Stimulated activated CD4-positive, alpha-beta T cell treated with anti-CD3 and anti-CD28 coated beads, Interleukin-1b, Interleukin-23, amount 100 ng/mL, for 1 hour (primary cell): ENCODE measurements at places on chromosomes 16 and 17.

- DNase-seq: no peak
These were observed 9.2 kb downstream of the PMP22 start for GRCh38 chr17:15255713-15256454.

- no peak for DNase-seq
These were observed 13.5 kb downstream of the KCTD2 start for GRCh38 chr17:75060434-75061054.

GRCh38 chr17:44307387-44308186 is 814 bp upstream of the RUNDC3A start:
- no peak for DNase-seq

DNA sequence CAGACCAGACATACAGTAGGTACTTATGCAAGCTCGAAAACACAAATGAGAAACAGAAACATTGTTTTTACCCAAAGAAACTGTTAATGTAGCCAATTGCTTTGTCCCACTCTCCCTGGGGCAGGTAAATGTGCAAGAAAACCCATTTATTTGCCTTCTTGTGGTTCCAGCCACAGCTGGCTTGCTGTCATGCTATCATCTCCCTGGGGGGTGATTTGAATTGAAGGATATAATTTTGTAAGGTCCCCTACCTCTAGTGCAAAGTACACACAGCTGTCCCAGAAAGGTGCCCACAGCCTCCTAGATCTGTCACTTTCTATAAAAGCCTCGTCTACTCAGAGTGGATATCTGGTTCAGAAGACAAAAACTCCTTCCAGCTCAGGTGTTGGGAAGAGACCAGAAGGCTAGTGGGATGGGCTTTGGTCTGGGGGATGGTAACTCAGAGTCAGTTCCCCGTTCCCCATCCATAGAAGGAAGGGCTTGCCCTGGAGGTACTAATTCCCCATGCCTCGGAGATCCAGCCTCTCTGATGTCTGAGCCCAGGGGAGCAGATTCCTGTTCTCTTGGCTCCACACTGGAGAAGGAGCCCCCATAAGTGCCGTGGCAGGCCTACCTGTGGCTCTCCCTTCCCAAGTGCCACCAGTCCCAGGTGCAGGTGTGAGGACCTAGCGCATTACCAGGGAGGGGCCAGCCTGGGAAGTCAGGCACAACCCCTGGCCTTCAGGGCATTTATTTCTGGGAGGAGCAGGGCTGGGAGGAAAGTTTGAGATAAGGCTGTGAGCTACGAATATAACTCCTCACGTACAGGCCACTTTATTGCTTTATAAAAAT is 2.4 kb upstream of the PRR15L start:
- no peak for DNase-seq

DNA sequence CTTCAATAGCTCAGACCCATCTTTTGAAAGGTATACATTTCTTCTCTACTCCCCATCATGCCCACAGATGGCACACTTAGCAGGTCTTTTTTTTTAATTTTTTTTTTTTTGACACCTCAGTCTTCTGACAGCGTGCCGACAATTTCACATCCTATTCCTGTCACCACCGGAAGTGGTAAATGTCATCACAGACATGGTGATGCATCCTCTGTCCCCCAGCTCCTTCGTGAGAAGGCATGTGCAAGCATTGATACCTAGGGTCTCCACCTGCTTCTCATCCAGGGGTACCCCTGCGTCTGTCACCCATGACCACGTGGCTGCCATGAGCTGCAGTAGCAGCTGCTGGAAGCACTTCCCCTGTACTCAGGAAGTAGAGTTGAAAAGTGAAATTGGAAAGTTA is 35.6 kb downstream of the ELAC2 start:
- no peak for DNase-seq

DNA sequence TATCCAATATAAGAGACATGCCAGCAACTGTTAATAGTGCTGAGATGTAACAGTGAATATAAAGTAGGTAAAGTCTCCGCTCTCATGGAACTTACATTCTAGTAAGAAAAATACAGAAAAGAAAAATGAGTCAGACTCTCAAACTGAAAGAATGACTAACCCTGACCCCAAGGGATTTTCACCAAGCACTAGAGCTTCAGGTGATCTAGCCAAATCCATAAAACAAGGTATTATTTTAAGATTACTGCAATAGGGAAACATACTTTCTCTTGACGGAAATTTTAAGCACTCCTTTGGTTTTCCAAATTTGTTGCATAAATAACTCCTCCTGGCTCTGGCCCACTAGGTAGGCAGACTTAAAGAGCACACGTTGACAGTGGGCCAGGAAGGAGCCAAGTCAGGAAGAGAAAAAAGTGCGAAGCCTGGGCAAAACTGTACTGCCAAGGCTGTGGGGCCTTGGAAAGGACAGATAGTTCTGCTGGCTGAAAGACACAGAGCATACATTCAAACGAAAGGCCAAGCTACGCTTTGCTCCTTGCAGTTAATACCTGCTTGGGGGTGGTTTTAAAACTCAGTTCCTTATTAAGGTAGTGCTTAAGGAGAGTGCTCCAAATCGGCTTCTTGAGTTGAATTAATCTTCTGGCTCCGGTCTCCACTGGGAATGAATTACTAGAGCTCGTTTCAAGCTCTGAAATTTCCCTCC is 1.4 kb downstream of the GOT2 start:
- DNase-seq: no peak

GRCh38 chr16:7545251-7545650 is 212.6 kb downstream of the RBFOX1 start:
- DNase-seq: no peak

DNA sequence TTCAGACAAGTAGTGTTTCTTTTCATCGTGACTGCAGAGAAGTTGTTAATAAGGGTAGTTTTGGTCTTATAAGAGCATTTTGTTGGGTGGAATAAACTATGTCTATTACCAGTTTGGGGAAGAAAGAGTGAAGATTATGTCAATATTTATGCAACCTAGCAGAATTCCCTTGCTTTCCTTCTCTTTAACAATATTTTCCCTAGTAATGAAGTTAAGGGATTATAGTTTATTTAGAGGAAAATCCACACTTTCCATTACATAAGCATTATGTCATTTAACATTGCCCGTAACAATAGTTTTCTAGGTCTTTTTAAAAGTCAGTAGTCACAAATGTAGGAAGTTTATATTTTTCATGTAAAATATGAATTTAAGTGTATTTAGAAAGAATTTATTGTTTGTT is 2.5 kb upstream of the MAF start:
- DNase-seq: no peak

DNA sequence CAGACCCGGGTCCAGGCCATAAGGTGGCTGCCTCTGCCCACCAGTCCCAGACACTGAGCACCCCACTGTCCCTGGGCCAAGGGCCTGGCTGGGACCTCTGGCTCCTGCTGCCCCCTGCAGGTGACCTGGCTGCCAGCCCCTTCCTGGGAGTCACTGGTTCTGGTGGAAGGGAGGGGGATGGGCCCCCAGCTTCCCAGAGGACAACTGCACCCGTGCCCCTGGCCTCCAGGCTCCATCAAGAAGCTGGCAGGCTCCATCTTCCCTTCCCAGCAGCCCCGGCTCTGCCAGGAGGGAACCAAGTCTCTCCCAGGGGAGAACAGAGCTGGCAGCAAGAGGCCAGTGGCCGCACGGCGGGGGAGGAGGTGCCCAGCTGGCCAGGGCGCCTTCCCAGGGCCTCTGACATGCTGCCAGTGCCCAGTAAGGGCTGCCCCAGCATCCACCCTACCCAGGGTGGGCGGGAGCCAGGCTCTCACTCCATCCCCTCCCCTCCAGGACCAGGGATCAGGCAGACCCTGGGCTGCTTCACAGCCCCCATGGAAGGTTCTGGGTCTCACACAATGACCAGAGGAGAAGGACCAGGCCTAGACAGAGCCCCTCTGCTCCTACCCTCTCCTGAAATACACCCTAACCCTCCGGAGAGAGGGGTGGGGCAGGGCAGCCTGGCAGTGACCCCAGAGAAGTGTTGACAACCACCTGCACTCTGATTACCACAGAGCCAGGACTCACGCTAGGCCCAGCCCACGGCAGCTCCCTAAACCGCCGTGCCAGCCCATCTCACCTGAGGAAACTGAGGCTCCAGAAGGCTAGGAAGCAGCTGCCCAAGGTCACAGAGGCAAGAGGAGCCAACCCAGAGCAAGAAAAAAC is 3.6 kb downstream of the CLUH start:
- DNase-seq: no peak

DNA sequence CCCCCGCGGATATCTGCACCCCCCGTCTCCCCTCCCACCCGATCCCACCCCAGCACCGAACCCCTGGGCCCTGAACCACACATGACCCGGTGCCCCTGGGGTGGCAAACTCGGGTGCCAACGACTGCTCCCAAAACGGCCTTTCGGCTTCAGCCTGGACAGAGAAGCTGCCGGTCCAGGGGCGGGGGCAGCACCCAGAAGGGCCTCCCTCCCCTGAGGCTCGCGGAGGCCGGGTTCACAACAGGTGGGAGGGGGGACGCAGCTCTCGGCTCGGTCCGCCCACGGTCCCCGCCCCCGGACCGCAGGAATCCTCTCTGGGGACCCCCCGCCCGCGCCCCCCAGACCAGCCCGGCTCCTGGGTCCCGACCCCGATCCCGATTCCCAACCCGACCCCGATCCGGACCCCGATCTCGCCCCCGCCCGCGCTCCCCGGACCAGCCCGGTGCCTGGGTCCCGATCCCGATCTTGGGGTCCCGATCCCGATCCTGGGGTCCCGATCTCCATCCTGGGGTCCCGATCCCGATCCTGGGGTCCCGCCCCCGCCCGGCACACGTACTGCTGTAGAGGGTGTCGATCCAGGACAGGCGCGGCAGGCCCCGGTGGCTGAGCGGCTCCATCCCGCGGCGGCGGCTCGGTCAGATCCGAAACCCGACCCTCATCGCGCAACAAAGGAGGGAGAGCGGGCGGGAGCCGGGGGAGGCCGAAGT is 516 bp downstream of the ABR start:
- no peak for DNase-seq

GRCh38 chr17:68288375-68288774 is 2.6 kb downstream of the SLC16A6 start:
- DNase-seq: no peak

- DNase-seq: no peak
These were observed 54.2 kb downstream of the SNX20 start for GRCh38 chr16:50626868-50627267.

DNA sequence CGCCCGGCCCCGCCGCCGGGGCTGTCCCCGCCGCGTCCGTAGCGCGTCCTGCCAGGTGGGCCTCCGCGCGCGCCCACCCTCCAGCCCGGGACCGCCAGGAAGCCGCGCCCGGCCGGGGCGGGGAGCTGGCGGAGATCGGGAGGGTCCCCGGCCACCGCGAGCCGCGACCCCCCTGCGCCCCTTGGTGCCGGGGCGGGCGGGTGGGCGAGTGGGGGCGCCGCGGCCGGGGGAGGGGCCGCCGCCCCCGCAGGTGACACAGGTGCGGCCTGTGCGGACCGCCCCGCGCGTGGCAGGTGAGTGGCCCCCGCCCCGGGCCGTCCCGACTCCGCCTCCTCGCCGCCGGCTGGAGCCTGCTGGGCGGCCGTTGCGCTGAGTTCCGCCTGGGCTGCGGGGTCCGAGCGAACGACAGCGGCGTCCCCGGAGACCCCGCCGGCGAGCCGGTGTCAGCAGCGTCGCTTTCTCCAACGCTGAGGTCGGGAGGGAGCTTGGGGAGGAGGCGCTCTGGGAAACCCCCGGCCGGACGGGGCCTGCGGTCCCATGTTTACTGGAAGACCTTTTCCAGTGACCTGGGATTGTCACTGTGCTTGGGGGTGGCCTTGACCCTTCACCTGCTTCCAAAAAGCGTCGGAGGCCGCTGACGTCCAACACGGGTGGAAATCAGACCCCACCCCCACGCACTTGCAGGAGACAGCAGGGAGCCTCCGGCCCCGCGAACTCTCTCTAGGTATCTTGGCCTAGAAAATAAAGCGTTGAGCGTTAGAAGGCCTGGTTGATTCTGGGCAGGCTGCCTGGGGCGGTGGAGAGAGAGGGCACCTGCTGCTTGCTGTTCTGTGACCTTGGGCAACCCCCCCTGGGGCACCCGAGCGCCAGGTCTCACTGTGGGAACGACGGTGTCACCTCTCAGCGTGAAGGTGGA is 542 bp downstream of the KLHL36 start:
- DNase-seq: peak; percentile 7

GRCh38 chr17:75239778-75240393 is 21.5 kb downstream of the GGA3 start:
- no peak for DNase-seq
